Ascending aorta (tissue), 2 donors: ENCODE measurements at places on chromosomes 16 and 17. TPM values are rescaled to one million over a fixed set of nuclear protein-coding genes. Genes with fewer than 3 reads are reported as not detected.

DNA sequence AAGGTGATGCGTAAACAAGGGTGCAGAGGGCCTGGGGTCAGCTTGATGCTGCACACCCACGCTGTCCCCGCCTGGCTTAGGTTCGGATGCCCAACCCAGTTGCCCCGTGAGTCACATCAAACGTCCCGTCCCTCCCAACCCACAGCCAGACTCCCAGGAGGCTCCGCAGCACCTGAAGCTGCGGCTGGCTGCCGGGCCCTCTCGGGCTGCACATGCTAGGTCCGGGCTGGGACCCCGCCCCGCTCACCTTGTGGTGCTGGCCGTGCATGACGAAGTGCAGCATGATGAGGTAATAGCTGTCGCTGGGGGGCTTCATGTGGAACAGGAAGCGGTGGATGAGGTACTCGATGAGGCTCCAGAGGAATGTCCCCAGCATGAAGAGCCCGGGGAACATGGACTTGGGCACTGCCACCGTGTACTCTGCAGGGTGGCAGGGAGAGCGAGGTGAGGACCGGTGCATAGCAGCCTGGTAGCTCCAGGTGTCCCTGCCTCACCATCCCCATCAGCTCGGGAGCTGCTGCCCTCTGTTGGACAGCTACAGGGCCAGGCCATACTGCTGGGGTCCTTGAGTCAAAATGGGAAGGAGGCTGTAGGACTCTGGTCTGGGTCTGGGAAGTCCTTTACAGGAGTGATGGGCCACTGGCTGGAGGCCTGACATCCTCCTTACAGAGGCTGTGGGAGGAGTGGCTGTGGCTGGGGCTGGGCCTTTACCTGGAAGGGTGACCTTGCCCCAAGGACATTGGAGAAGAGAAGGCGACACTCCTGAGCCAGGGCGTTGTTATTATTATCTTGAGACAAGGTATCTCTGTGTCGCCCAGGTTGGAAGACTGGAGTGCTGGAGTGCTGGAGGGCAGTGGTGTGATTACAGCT is 18.3 kb upstream of the MLKL start:
- H3K4me1 ChIP-seq, result no peaks in the 10 kb centered on the region
- H3K36me3 ChIP-seq, result no peaks in the 10 kb centered on the region
- no peaks in the 10 kb centered on the region for H3K27me3 ChIP-seq
- no peak overlapping the region for H3K4me3 ChIP-seq
- no peak for DNase-seq

DNA sequence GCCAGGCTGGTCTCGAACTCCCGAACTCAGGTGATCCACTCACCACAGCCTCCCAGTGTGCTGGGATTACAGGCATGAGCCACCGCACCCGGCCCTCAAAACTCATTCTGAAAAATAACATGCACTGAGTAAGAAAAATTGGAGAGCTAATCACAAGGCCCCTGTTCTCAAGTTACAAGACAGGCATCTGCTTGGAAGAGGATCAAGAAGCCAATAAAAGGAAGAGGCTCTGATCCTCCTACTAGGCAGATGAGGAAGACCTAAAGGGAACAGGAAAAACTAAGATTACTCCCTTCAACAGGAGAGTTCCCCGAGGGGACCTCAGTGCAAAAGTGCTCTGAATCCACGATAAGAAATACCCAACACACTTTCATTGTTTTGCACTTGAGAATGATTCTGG is 18.4 kb downstream of the BLMH start:
- peaks cover 3% of the 10 kb centered on the region for H3K4me1 ChIP-seq
- peaks cover 39% of the 10 kb centered on the region for H3K36me3 ChIP-seq
- H3K4me3 ChIP-seq, result no peak overlapping the region

CTRL gene
- 0.43 TPM for total RNA-seq

CFAP97D1 gene
- total RNA-seq, result not detected

DNA sequence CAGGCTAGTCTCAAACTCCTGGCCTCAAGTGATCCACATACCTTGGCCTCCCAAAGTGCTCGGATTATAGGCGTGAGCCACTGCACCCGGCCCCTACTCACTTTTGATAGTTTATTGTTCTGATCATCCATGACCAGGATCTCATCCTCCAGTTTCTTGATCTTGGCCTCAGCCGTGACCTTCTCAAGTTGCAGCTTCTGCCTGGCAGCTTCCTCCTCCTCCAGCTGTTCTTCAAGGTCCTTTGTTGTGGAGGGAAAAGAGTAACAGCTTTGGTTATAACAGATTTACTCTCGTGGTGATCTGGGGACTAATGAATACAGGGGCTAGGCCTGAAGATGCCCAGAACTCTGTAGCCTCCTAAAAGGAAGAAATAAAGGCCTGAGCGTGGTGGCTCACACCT is 89.9 kb downstream of the NDE1 start:
- no peak overlapping the region for H3K4me3 ChIP-seq
- H3K27ac ChIP-seq, result no peak overlapping the region
- DNase-seq, result no peak
- no peaks in the 10 kb centered on the region for H3K4me1 ChIP-seq
